Activated CD4-positive, alpha-beta T cell treated with anti-CD3 and anti-CD28 coated beads, Interleukin-2, amount 50 U/mL, for 48 hours (primary cell): ENCODE measurements at places on chromosomes 11 and 22.

DNA sequence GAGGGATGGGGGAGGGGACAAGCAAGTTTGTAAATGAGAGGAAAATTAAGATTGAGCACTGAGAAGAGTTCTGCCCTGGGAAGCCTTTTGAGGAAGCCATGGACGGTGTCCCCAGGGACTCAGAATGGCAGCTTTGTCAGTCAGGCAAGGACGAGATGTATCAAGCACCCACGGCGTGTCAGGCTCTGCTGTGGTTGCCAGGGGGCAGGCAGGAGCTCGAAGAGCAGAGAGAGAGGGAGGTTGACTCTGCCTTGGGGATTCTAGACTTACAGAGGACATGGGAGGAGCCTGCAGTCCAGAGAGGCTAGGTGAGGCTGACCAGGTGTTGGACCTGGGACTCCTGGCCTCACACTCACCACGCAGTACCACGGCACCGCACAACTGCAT, 29.1 kb upstream of the SYT7 start:
- DNase-seq = no peak

- no peak for DNase-seq
Observed at GRCh38 chr11:72202571-72202970, 10.6 kb downstream of the FOLR1 start.

- no peak for DNase-seq
Observed at GRCh38 chr11:84420271-84420670, 1134.1 kb upstream of the CCDC90B start.

DNA sequence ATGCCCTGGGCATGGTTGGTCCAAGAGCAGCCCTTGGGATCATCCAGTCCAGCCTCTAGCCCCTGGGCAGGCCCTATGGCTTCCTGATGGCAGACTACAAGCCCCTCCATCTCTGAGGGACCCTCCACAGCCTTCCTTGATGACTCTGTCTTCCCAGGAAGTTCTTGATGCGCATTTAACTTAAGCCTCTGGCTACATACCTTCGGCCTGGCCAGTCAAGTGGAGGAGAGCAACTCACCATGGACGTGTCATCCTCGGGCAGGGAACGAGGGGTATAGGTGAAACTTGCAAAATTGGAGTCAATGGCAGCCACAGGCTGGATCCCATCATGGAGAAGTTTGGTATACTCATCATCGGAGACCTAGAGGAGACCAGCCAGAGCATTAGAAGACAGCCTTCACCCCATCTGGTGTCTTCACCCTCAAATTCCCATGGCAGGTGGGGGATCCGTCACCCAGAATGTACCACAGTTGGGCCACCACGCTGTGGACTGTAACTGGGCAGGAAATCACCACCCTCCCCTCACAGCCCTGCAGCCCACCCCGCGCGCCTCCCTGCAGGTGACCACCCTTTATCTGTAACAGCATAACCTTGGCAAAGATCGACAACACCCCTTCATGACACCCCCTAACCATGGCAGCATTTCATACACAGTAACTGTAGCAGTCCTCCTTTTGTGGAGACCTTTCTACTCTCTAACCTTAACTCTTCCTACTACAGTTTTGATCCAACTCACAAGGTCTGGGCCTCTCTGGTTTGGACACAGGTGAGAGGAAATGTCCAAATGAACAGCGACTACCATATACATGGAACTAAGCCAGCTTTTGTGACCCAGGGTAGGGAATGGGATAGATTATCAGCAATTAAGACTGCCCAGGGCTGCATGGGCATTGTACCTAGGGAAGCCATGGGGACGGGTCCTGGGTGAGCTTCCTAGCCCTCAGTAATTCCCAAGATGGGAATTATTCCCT, 91.7 kb downstream of the PDE2A start:
- no peak for DNase-seq

DNA sequence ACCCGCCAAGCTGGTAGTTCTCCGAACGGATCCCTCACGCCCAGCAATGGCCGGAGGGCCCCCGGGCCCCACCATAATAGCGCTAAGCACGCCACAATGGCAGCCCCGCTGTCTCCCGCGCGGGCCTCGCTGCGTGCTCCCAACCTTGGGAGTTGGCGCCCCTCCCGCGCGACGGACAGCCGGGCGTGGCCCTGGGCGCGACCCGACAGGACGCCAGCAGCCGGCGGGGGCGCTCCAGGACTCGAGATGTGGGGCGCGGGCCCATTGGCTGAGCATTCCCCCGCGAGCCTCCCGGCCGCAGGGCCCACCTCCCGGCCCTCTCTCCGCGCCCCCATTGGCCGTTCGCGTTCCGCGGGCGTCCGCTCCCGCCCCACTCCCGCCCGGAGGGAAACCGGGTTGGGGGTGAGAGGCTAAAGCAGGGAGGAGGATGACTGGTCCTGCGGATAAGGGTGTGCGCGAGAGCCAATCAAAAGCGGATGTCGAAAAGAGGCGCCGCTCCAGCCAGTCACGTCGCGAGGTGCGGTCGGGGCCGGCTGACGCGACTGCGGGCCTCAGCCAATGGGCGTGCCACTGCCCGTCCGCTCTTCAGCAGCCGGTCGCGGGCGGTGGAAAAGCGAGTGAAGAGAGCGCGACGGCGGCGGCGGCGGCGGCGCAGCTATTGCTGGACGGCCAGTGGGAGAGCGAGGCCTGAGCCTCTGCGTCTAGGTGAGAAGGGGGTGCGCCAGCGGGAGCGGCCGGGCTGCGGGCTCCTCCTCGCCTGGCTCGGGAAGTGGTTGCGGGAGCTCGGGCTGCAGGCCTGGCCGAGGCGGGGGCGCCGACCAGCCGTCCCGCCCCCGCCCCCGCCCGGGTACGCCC, at the start of gene FAR1:
TSS of gene FAR1 (plus strand) at position 567 of the 855 bp plus-strand sequence. CDS start 26,098 bp downstream, outside the sequence.
- DNase-seq = peak; percentile 94

- no peak for DNase-seq
Observed at GRCh38 chr11:47468598-47469214, 19.8 kb upstream of the RAPSN start.

- DNase-seq = no peak
Observed at GRCh38 chr11:117378976-117379865, 51.6 kb downstream of the CEP164 start.

- no peak for DNase-seq
Observed at GRCh38 chr11:115097796-115098408, 406.3 kb downstream of the CADM1 start.

- no peak for DNase-seq
Observed at GRCh38 chr11:115190196-115190595, 314.0 kb downstream of the CADM1 start.

- no peak for DNase-seq
Observed at GRCh38 chr11:76797341-76798201, 14.4 kb downstream of the TSKU start.

- DNase-seq = no peak
Observed at GRCh38 chr11:69374110-69374945, 80.4 kb downstream of the MYEOV start.

DNA sequence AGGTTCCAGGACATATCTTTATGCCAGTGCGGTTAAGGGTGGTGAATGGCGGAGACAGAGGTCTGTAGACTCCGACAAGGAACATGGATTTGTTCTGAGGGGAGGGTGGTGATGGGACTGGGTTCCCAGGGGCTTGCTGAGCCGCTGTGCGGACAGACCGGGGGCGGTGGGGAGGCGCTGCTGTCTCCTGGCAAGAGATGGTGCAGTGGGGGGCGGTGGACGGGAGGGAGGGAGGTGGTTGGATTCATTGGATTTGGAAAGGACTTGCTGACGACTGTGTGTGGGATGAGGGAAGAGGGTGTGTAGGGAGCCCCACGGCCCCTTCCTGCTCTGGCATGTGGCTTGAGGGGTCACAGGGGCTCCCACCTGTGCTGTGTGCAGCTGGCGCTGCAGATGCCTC, 43.2 kb downstream of the FLRT1 start:
- DNase-seq = no peak

DNA sequence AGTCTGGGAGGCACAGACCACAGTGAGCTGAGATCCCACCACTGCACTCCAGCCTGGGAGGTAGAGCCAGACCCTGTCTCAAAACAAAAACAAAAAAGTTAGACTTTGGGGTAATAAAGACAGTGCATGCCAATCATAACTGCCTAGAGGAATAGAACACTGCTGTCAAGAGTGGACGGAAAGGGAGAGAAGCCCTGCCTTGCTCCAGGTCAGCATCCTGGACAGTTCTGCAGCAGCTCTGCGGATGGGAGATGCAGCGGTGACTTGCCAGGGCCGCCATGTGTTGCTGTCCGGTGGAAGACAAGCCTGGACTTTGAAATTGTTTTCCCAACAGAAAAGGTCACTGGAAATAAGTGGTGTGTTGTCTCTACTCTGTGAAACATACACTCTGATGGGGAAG, 618.2 kb downstream of the TBC1D22A start:
- DNase-seq = no peak

DNA sequence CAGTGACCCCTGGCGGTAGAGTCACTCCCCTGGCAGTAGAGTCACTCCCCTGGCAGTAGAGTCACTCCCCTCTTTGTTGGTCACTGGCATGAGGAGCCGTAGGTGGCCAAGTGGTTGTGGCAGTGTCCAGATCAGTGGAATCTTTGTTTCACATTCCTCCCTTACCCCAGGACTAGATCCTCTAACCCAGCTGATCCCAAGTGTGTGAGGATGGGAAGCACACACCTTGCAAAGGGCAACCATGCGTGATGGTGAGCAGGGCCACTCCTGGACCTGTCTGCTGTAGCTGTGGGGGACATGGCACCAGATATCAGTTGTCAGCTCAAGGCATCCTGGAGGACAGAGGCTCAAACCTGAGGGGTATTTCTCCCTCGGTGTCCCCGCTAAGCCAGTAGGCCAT, 37.8 kb downstream of the OSBP2 start:
- no peak for DNase-seq

- no peak for DNase-seq
Observed at GRCh38 chr11:36026315-36026968, 82.6 kb downstream of the LDLRAD3 start.

DNA sequence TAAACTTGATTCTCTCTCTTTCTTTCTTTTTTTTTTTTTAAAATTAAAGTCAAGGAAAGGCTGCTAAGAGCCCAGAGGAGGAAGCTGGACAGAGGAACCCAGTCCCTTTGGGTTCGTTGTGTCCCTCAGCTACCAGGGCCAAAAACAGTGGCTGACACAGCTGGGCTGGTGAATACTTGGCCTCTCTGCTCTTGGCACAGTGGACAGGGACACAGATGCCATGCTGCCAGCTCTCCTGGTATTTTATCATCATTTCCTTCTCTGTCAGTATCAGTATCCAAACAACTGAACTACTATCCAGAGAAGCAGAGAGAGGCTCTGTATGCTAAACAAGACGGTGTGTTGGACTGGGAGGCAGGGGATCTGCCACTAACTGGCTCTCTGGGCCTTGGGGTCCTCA, 123.7 kb upstream of the CCDC90B start:
- no peak for DNase-seq

- DNase-seq = peak; percentile 49
Observed at GRCh38 chr22:46044621-46045458, 67.9 kb upstream of the WNT7B start.

DNA sequence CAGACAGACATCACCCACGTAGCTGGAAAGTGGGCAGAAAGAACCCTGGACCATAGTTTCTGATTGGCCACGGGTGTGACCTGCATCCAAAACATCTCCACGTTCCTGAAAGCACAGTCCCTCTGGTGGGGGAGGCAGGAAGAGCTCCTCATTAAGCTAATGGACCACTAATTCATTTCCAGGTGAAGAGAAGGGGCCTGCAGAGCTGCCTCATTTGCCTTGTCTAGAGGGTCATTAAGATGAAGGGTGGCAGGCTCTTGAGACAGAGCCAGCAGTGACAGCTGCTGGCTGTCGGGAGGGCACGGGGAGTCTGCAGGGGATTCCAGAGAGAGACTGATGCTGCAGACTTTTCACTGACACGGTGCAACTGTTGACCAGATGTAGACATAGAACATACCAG, 149.6 kb upstream of the OPCML start:
- no peak for DNase-seq

DNA sequence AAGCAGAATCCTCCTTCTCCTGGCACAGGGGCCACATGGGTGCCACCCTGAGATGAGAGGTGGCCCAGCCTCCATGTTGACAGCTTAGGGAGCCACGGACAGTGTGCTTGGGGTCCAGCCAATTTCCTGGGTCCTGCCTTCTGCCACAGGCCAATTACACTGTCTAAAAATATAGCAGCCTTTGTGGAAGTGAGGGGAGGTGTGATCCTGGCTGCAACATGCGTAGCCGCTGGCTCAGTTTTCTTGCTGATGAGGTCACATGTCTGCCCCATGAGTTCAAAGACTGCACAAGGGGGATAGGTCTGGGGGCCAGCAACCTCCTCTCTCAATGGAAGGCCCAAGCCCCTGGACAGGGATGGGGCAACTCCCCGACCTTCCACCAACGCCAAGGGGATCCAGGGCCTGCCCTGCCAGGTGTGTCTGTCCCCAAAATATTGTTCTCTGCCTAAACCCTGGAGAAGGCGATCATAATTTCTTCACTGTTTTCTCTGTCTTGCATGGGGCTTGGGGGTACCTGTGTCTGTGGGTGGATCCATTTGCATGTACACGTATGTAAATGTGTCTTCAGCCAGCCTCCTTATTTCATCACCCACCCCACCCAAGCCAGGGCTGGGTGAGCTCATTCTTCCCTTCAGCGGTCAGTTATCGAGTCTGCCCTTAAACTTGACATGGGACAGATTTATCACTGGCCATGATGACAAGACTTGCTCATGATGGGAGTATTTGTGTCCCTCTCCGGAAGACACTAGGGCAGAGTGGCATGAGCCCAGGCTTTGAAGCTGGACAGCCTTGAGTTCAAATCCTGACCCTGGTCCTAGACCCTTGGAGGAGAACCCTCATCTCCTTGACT, 59.4 kb downstream of the OTOG start:
- no peak for DNase-seq

DNA sequence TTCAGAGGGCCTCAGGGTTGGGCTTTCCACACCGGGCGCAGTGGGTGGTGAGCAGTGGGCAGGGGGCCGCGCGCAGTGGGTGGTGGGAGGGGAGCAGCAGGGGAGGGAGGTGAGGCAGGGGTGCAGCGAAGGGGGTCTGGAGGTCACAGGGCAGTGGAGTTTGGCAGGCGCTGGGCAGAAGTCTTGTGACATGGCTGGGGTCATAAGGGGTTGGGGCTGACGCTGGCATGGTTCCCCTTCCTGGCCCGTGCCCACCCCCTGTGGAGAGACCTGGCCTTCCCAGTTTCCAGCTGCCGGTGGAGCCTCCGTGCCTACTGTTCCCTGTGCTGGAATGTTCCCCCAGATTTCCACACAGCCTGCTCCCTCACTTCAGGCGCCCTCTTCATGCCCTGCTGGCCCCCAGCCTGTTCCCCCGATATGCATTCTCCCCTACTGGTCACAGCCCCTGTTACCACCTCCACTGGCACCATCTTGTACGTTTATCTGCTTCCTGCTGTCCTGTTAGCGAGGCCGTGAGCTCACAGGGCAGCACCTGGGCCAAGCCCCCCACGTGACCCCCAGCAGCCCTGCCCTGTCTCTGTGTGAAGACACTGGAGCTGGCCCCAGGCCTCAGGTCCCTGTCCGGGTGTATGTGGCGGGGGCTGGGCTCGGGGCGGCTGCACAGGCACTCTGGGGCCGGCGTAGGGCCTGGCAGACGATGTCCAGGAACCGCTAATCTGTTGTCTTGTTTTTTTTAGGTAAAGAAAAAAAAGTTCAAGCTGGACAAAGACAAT, 111.6 kb downstream of the KCNQ1OT1 start:
- DNase-seq = peak; percentile 1

DNA sequence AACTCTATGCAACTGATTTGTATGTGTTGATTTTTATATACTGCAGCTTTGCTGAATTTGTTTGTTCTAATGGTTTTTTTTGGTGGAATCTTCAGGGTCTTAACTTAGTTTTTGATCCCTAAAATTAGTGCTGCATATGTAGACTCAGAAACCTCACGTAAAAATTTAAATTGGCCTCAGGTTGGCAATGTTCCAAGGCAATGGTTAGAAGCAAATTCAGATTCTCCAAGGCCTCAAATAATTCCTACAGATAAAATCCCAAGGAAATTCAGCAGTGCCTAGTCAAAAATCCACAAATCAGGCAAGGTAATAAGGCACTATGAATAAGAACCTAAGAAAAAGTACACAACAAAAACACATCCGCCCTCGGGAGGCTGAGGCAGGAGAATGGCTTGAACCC, 9.5 kb downstream of the PDE3B start:
- no peak for DNase-seq
